ENCODE measurements at places on chromosomes 11 and 22. TPM values are rescaled to one million over a fixed set of nuclear protein-coding genes. Genes with fewer than 3 reads are reported as not detected.

PLAAT5 gene
- not detected for total RNA-seq

SAA2 gene
- total RNA-seq, result not detected

TP53AIP1 gene
- total RNA-seq, result not detected

GALR3 gene
- not detected for total RNA-seq

LRRC4C gene
- not detected for total RNA-seq

PNPLA2 gene
- 211 TPM for total RNA-seq

SLC29A2 gene
- total RNA-seq, result 17.0 TPM

MOV10L1 gene
- total RNA-seq, result not detected

CSNK1E gene
- 94.3 TPM for total RNA-seq

OR4D11 gene
- not detected for total RNA-seq

ZPR1 gene
- 117 TPM for total RNA-seq

PATZ1 gene
- total RNA-seq, result 58.0 TPM

SMTNL1 gene
- total RNA-seq, result not detected

OR2AT4 gene
- not detected for total RNA-seq

BAIAP2L2 gene
- total RNA-seq, result 0.91 TPM

SPECC1L gene
- 67.1 TPM for total RNA-seq

GAL gene
- total RNA-seq, result not detected
